Heart left ventricle (tissue), 16 donors: ENCODE measurements at places on chromosomes 2 and 18. TPM values are rescaled to one million over a fixed set of nuclear protein-coding genes. Genes with fewer than 3 reads are reported as not detected.

DNA sequence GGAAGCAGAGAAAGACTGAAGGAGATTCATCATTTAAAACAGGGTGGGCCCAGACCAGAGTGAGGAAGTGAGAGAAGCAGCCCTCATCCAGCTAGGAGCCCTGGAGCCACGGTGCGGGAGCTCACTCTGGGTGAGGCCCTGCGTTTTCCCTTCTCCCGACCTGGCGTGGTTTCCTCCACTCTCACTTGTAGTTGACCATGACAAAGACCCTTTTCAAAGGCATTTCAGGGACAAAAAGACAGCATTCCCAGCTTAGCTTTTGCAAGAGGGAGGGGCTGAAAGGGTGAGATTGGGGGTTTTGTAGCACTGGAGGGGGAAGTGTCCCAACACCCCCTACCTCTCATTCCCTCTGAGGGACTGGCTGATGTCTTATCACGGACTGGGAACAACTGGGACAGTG, 56.6 kb downstream of the TRPM8 start:
- H3K4me3 ChIP-seq, result no peak overlapping the region
- no peaks in the 10 kb centered on the region for H3K27me3 ChIP-seq
- H3K27ac ChIP-seq, result no peak overlapping the region

GRCh38 chr2:8976442-8977259, 26.8 kb downstream of the MBOAT2 start:
- no peak overlapping the region for H3K27ac ChIP-seq
- DNase-seq, result no peak
- no peaks in the 10 kb centered on the region for H3K4me1 ChIP-seq
- H3K4me3 ChIP-seq, result no peak overlapping the region
- H3K27me3 ChIP-seq, result no peaks in the 10 kb centered on the region

GRCh38 chr2:141187075-141187439, 943.8 kb downstream of the LRP1B start:
- no peaks in the 10 kb centered on the region for H3K4me1 ChIP-seq
- H3K27me3 ChIP-seq, result no peaks in the 10 kb centered on the region
- DNase-seq, result no peak

DNA sequence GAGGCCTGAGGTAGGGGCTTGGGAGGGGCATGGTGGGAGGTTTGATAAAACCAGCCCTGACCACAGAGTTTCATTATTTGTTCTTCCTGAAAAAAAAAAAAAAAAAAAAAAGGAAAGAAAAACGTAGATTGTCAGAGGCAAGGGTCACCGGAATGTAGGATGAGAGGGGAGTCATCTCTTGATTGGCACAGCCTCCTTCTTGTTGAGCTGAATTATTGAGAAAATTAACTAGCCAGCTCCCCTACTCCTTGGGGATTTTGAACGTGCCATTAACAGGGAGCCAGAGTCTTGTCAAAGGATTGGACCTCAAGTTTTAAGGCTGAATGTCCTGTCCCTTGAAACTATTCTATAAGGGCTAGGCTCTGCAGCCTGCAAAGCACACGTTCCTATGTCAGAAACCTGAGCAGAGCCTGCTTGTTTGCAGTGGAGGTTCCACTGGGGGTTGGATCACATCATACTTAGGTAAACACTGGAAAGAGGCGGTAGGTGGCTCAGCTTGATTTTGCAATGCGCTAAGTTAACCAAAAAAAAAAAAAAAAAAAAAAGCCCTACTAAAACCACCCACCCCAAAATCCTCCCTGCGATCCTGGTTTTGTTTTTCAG, 2.3 kb downstream of the INHBB start:
- no peak for DNase-seq
- H3K4me3 ChIP-seq, result no peak overlapping the region
- peaks cover 23% of the 10 kb centered on the region for H3K4me1 ChIP-seq

- no peak for DNase-seq
- H3K27me3 ChIP-seq, result no peaks in the 10 kb centered on the region
- H3K36me3 ChIP-seq, result no peaks in the 10 kb centered on the region
- H3K27ac ChIP-seq, result no peak overlapping the region
- H3K4me1 ChIP-seq, result no peaks in the 10 kb centered on the region
- no peak overlapping the region for H3K4me3 ChIP-seq
These were observed 39.5 kb upstream of the ASNSD1 start for GRCh38 chr2:189621781-189622180.

DNA sequence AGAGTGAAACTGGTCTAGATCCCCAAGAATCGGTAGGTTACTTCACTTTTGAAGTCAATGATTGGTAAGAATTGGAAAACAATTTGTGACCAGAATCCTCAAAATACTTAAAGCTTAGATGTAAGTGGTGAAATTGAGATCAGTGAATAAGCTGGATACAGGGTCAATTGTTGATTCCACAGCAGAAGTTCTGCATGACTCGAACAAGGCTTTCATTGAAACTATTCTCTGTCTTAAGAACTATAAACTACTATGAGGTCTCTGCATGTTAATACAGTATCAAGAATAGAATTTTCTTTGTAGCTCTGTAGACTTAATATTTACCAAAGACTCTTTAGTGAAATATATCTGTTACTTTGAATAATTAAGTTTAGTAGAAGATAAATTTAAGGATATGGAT, 324.2 kb upstream of the FIGN start:
- no peaks in the 10 kb centered on the region for H3K4me1 ChIP-seq
- no peaks in the 10 kb centered on the region for H3K27me3 ChIP-seq

GRCh38 chr18:23403310-23403709, 49.8 kb upstream of the RIOK3 start:
- no peak for DNase-seq
- no peak overlapping the region for H3K27ac ChIP-seq
- no peak overlapping the region for H3K4me3 ChIP-seq
- no peaks in the 10 kb centered on the region for H3K36me3 ChIP-seq
- no peaks in the 10 kb centered on the region for H3K27me3 ChIP-seq
- H3K4me1 ChIP-seq, result no peaks in the 10 kb centered on the region

GRCh38 chr2:132384491-132385151, 32.0 kb upstream of the GPR39 start:
- no peak overlapping the region for H3K4me3 ChIP-seq
- DNase-seq, result no peak
- no peaks in the 10 kb centered on the region for H3K36me3 ChIP-seq

- no peak overlapping the region for H3K27ac ChIP-seq
- H3K4me3 ChIP-seq, result no peak overlapping the region
- no peaks in the 10 kb centered on the region for H3K4me1 ChIP-seq
- no peak for DNase-seq
- H3K27me3 ChIP-seq, result no peaks in the 10 kb centered on the region
- no peaks in the 10 kb centered on the region for H3K36me3 ChIP-seq
These were observed 518.6 kb upstream of the FSIP2 start for GRCh38 chr2:185219981-185220380.

DNA sequence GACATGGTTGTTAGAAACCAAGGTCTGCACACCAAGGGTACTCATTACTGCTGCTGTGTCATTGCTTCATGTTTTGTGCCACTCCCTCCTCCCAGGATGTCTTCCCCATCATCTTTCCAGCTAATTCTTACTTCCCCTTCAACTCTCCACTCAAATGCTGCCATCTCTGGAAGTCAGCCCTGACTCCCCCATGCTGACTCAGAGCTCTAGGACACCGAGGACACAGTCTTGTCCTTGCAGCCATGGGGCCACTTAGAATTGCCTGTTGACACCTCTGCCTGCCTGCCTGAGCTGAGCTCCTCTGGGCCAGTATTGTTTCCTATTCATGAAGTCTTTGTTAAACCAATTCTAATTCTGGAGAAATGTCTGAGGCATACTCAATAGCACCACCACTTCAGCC, 100.2 kb downstream of the GYPC start:
- no peak overlapping the region for H3K4me3 ChIP-seq
- no peaks in the 10 kb centered on the region for H3K27me3 ChIP-seq
- H3K27ac ChIP-seq, result no peak overlapping the region
- no peak for DNase-seq
- no peaks in the 10 kb centered on the region for H3K4me1 ChIP-seq
- H3K36me3 ChIP-seq, result no peaks in the 10 kb centered on the region

DNA sequence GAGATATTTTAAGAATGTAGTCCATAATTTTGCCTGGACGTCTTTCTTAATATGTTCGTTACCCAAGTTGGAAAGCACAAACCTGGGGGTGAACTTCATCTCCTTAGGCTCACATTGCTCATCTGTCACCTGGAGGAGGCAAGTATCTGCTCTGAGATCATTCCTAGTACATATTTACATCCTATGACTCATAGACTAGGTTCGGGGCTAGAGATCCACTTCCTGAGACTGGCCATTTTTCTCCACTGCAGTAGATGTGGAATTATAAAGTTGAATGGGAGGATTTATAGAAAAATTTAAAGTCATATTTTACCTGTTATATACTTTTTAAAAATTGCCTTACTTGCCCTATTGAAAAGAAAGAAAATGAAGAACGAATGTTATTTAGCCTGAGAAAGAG, 77.5 kb upstream of the PROKR1 start:
- H3K4me1 ChIP-seq, result no peaks in the 10 kb centered on the region
- no peak for DNase-seq
- no peak overlapping the region for H3K4me3 ChIP-seq
- no peaks in the 10 kb centered on the region for H3K27me3 ChIP-seq
- H3K36me3 ChIP-seq, result no peaks in the 10 kb centered on the region

- no peak overlapping the region for H3K4me3 ChIP-seq
- no peaks in the 10 kb centered on the region for H3K4me1 ChIP-seq
- no peaks in the 10 kb centered on the region for H3K36me3 ChIP-seq
- no peaks in the 10 kb centered on the region for H3K27me3 ChIP-seq
- no peak for DNase-seq
These were observed 201.0 kb downstream of the NDUFA10 start for GRCh38 chr2:239824046-239824694.

DNA sequence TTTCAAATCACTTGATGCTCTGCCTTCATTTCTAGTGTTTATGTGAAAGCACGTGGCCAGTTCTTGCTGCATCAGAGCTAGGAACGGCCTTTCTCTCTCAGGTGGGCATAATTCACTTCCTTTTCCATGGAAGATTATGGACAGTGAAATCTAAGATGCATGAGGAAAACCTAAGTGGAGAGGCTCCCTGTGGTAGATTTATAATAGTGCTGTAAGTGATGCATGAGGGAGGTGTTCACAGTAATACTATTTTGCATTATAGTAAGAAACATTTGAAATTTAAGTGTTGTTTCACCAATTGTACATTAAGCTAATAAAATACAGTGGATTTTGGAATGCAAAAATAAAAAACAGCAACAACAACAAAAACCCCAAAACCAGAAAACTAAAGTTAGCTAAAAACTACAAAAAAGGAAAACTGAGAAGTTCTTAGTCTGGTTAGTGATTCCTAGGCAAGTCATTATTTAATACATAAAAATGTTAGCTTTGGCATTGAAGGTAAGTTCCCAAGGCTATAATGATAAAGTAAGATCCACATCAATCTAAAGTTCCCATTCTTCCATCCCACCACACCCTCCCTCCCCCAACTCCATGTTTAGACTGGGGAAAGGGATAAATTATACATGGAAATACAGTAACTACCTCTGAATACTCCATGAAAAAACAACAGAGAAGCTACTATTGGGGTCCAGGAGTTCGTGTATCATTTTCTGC, 153.9 kb downstream of the NAPG start:
- no peak for DNase-seq
- no peaks in the 10 kb centered on the region for H3K36me3 ChIP-seq
- H3K27me3 ChIP-seq, result no peaks in the 10 kb centered on the region
- H3K4me3 ChIP-seq, result no peak overlapping the region

GRCh38 chr18:70228536-70228935, 23.0 kb upstream of the RTTN start:
- H3K36me3 ChIP-seq, result no peaks in the 10 kb centered on the region
- no peak overlapping the region for H3K27ac ChIP-seq
- no peaks in the 10 kb centered on the region for H3K4me1 ChIP-seq
- no peaks in the 10 kb centered on the region for H3K27me3 ChIP-seq
- DNase-seq, result no peak
- no peak overlapping the region for H3K4me3 ChIP-seq

- no peak overlapping the region for H3K4me3 ChIP-seq
- no peaks in the 10 kb centered on the region for H3K4me1 ChIP-seq
- H3K27me3 ChIP-seq, result no peaks in the 10 kb centered on the region
- no peaks in the 10 kb centered on the region for H3K36me3 ChIP-seq
- no peak for DNase-seq
These were observed 121.4 kb downstream of the ANTXR1 start for GRCh38 chr2:69134306-69134945.

TLK1 gene
- 12.1 TPM for total RNA-seq

RAB31 gene
- 67.7 TPM for total RNA-seq

KCNG2 gene
- not detected for total RNA-seq

HOXD12 gene
- total RNA-seq, result not detected
